ENCODE measurements at places on chromosomes 2 and 18.

- DNase-seq: no peak
Measured at GRCh38 chr2:204892506-204893255, 347.4 kb downstream of the PARD3B start.

- no peak for DNase-seq
Measured at GRCh38 chr2:23828256-23828980, 98.5 kb downstream of the ATAD2B start.

- DNase-seq: no peak
Measured at GRCh38 chr2:60555783-60556139, 2.3 kb upstream of the BCL11A start.

- no peak for DNase-seq
Measured at GRCh38 chr2:239762106-239762505, 263.0 kb downstream of the NDUFA10 start.

DNA sequence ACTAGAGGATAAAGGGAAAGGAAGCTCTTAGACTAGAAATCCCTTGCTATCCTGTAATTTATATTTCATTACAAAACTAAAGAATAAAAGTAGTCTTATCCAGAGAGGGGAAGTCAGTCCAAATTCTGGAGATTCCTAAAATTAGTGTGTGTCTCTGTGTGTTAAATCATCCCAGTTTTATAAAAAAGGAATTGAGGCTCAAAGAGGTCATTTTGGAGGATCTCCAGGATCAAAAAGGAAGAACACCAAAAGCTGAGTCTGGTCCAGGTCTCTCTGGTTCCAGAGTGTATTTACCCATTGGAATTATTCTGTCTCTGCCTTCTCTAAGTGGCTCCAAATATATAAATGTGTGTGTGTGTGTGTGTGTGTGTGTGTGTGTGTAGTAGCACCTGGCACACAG lies 166.7 kb downstream of the NRXN1 start:
- no peak for DNase-seq

DNA sequence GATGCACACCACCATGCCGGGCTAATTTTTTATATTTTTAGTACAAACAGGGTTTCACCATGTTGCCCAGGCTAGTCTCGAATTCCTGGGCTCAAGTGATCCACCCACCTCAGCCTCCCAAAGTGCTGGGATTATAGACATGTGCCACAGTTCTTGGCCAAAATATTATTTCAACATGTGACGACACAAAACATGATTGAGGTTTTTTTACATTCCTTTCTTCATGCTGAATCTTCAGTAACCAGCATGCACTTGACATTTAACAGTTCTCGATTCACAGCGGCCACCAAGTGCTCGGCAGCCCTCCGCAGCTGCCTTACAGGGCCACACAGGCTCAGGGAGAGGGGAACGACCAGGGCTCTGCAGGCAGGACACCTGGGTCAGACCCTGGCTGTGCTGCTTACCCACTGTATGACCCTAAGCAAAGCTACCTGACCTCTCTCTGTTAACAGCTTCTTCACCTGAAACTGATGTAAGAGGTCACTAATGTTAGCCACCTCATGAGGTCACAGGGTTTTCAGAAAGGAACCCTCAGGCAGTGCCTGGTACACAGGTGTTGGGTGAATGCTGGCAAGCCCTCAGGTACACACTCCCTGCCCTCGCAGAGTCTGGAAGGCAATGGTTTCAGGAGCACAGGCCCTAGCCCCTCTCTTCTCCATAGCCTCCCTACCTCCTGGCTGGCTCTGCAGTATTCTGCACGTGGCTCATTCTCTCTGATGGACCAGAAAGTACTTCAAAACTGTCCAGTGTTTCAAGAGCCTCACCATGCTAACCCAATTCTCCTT lies 25.7 kb downstream of the TUBB6 start:
- no peak for DNase-seq

DNA sequence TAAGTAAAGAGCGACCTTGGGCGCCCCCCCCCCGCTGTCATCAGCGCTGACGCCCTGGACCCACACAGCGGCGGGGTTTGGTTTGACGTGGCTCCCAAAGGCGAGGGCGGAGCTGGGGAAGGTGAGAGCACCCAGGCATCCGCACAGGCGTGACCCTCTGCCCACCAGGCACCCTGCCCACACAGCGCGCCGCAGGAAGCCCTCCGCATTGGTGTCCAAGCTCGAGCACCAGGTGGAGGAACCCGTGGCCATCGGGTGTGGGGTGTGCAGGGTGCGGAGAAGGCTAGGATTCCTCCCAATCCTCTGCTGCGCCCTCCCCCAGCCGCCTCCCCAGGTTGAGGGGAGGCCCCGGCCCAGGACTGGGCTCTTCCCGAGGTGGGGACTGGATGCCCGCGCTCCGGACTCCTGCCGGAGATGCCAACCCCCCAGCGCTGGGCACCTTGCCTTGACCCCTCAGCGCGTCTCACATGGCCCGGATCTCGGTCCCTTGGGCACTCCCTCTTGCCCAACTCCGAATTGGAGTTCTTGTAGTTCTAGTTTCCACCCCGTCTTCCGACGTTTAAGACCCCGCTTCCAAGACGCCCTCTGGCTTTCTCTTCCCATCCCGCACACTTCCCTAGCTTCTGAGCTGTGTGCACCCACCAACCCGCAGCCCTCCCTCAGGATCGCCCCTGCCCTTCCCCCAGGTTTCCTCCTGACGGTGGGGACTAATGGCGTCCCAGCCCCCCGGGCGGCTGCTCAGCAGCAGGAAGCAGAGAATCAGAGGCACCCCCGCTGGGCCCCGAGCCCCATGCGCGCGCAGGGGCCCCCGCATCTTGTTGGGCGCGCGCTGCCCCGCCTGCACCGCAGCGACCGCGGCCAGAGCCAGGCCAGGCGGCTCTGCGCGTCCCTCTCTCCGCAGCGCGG lies 25.9 kb upstream of the RESP18 start:
- DNase-seq: no peak

DNA sequence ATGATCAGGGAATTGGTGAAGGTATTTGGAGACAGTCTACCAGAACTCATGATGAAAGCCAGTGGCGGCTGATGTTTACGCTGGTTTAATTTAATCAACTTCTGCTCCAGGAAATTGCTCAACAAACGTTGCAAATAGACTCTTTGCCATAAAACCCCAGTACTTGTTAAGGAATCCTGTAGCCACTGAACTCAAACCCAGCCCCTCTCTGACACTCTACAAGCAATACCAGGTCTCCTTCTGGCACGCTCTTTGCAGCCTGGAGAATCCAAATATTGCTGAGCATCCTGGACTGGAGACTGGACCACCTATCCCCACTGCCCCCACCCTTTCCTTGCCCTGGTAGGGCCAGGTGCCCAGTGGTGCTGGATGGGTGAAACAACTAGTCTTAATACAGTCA lies 308.2 kb downstream of the FBXO15 start:
- DNase-seq: no peak

GRCh38 chr2:124755386-124755785 lies 730.3 kb downstream of the CNTNAP5 start:
- DNase-seq: no peak

GRCh38 chr2:30691948-30692828 lies 115.1 kb downstream of the CAPN13 start:
- no peak for DNase-seq

- DNase-seq: no peak
Measured at GRCh38 chr2:119756837-119757236, 2.9 kb upstream of the PTPN4 start.

DNA sequence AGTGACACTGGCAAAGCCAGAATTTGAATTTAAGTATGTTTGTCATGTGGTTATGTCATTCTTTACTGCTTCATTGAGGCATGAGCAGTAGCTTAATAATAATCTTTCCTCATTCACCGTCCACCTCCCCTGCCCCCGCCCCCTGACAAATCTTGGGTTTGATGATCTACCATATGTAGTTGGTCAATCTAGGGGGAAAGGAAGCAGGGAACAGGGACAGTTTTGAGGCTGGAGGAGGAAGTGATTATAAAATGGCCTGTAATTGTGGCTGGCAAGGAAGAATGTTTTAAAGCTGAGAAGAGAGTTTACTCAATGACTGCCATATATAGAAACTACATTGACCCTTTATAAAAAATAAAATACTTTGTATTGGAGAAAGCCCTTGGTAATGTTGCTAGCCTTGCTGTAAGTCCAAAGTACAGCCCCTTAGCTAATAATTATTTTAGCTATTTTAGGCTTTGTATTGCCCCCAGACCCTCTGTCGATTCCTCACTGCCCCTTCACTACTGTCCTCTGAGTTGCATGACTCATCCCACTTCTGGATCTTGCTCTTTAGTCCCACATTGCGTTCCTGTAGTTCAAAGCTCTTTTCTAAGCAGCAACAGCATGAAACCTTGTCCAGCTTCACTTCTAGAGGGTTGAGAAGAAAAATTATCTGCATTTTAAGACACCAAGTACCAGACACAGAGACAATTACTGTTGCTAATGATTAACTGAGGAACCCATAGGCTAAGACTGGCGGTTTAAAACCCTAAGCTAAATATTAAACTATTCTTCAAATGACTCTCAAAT lies 38.4 kb downstream of the PELI1 start:
- no peak for DNase-seq

- DNase-seq: no peak
Measured at GRCh38 chr2:102112271-102112670, 30.3 kb upstream of the IL1R1 start.

GRCh38 chr18:3612315-3612714 lies 162.3 kb downstream of the TGIF1 start:
- no peak for DNase-seq

- DNase-seq: no peak
Measured at GRCh38 chr18:79598633-79599175, 80.9 kb upstream of the CTDP1 start.

GRCh38 chr2:160984426-160985077 lies 175.7 kb upstream of the TANK start:
- DNase-seq: no peak
